Adipocyte (in vitro differentiated cells): ENCODE measurements at places on chromosomes 3 and 15.

DNA sequence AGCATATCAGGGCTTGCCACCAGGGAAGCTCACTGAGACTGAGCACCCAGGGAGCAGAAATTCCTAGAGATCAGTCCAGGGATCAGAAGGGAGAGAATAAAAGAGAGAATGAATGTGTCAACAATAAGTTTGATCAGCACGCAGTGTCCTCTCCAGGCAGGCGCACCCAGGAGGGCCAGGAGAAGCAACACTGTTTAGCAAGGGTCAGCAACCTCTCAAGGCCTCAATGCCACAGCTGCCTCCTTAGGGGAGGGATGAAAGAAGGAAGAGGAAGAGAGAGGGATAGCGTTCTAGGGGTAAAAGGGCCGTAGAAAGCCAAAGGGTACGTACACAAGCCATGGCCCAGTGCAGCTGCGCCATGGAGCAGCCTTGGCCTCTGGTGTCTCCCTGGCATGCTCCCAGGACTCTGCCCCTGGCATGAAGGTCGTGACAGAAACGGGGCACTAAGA lies 399.8 kb downstream of the SHQ1 start:
- no peak for DNase-seq

DNA sequence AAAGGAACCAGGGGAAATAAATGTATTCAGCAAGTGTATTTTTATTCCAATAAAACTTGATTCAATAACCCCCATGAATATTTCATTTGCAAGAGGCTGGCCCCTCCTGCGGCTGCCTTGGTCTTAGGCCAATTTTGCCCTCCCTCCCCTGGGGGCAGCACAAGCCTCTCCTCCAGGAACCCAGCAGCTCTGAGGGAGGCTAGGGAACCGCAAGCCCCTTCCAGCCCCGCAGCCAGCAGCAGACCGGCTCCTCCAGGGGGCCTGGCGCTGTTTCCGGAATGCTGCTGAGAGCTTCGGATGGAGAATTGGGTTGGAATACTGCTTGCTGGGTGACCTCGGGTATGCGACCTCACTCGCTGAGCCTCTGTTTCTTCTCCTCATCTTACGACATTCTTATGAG lies 150.1 kb downstream of the RAB11A start:
- DNase-seq = no peak

DNA sequence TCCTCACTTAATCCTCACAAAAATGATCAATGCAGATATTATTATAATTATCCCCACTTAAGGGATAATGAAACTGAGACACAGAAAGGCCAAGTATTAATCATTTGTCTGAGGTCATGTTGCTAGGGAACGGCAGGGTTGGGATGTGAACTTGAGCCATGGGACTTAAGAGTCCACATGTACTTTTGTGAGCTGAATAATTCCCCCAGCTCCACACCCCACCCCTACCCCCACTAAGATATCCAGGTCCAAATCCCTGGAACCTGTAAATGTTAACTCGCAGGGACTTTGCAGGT lies 290.5 kb upstream of the GADL1 start:
- no peak for DNase-seq

DNA sequence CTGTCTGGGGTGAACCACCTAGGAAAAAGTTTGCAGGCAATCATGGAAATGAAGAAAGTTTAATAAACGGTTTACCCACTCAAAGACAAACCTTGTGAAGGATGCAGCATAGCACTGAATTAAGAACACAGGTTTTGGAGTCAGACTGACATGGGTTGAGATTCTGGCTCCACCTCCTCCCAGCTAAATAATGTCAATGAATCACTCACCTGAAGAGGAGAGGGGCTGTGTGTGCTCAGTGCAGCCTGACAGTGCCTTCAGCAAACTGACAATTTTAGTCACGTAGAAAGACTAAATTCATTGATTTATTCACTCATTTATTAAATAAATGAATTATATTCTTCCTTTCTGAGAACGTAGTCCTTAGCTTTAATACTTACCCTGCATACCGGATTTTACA lies 18.9 kb downstream of the NR1I2 start:
- no peak for DNase-seq

DNA sequence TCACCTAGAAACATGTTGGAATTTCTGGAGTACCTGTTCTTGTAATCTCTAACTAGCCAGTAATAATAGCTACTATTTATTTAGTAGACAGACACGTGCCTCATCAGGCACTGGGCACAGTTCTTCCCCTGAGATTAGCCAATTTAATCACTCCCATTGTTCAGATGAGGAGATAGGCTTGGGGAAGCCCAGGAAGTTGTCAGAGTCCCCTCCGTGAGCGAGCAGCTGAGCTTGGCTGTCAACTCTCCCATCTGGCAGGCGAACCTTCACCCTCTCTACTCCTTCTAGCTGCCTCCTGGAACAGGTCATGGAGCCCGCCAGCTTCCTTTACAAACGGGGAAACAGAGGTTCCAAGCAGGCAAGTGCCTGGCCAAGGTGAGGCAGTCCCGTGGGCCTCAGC lies 31.1 kb upstream of the FGD5 start:
- no peak for DNase-seq

DNA sequence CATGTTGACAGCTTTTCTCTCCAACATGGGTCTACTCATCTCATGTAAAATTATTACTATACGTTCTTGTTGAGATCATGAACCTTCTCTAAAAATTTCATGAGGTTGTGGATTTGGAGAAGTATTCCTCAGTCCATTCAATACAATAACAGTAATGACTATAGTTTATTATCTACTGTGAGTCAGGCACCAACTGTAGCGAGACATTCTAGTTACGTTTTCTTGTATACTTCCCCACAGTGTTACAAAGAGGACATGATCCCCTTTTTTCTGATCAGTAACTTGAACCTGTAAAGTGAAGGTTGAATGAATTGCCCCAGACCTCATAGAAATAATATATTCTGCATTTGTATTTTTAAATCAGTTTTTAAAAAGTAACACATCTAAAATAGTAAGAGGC lies 76.4 kb downstream of the AKAP13 start:
- DNase-seq = no peak

DNA sequence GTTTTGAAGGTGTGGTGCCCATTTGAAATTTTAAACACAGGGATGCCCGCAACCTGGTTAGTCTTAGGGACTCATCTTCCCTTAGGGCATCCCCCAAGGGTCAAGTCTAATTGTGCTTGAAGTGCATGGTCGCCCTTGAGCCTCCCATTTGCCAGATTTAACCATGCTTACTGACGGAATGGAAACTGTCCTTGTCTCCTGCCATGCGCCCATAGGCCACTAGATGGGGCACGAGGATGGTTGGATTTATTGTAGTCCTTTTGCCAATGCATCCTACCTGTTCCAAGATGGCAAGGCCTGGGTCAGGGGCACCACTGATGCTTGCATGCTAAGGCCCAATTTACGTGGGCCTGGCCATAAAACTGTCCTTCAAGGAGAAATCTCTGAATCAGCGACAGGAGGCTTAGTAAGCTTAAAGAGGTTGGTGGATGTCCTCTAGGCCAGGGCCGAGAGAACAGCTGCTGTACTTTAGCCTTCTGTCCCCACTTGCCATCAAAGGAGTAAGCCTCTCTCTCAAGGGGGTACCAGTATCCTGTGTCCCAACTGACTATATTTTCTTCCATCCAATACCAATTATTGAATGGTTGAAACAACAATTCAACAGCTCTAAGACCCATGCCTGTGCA lies 355.4 kb downstream of the OTOL1 start:
- peak; percentile 74 for DNase-seq
